ENCODE measurements at places on chromosomes 1 and 21.

GRCh38 chr21:41052820-41053555 is 115.0 kb upstream of the BACE2 start:
- DNase-seq = no peak

GRCh38 chr1:53592521-53592982 is 133.4 kb downstream of the DMRTB1 start:
- no peak for DNase-seq

DNA sequence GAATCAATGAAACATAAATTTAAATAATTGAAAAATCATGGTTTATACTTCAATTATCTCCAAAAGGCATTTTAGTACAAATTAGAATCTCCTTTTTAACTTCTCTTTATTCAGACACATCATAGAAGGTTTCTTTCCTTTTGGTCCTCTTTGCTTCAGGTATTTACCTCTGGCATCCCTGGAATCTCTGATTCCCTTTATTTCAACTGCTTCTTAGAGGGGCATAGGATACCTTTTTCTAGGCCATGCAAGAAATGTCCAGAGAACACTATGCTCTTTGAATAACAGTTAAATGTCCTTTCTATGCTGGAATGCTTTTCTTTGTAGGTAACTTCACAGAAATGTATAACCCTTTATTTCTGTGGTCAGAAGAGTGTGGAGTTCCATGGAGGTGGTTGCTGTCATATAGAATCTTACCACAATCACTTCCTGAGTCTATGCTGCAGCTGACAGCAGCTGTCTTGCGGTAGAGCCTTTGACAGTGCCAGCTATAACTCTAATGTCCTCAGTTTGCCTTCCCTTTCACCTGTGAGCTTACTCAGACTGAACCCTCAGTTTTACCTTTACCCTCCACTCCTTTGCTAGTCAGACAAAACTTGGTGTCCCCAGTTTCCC is 8.6 kb downstream of the LAMC2 start:
- no peak for DNase-seq

DNA sequence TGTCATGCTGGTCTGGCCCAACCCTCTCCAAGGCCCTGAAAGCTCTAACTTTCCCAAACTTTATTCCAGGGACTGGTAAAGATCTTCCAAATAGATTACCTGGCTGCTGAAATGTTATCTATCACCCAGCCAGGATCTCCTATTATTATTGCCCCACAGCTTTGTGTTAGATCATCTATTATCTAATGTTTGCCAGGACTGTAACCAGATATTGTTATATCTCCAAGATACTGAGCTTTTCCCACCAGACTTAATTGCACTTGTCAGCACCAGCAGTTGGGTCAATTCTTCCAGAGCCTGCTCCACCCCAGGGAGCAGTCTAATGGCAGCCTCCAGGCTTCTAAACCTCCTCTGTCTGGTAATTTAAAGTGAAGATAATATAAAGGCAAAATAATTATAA is 59.1 kb downstream of the PRDX6 start:
- no peak for DNase-seq

- DNase-seq = no peak
These were observed 42.2 kb downstream of the KCNK1 start for GRCh38 chr1:233656032-233656635.

DNA sequence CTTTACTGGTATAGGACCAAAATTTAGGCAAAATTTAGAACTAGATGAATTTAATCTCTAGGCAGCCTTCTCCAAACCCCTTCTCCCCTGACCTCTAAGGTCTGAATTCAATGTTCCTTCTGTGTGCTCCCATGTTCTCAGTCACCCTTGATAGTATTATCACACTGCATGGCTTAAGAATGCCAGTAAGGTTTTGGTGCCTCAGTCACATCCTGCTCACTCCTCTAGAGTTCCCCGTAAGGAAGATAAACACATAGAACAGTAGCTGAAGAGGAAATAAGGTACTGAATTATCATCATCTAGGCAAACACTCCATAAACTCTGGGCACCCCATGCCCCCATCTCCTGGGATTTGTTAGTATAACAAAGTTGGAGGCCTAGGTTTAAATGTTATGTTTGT is 18.2 kb downstream of the PRRX1 start:
- no peak for DNase-seq

Measured in stimulated activated CD8-positive, alpha-beta memory T cell treated with anti-CD3 and anti-CD28 coated beads, Interleukin-7, amount 100 ng/mL, for 1 hour (primary cell).